Osteocyte (in vitro differentiated cells): ENCODE measurements at places on chromosomes 2 and 18. TPM values are rescaled to one million over a fixed set of nuclear protein-coding genes. Genes with fewer than 3 reads are reported as not detected.

Gene CPLX4
- total RNA-seq: not detected in 2 replicates

Gene FLACC1
- 1.6 and 2.1 TPM in 2 replicates for total RNA-seq

DNA sequence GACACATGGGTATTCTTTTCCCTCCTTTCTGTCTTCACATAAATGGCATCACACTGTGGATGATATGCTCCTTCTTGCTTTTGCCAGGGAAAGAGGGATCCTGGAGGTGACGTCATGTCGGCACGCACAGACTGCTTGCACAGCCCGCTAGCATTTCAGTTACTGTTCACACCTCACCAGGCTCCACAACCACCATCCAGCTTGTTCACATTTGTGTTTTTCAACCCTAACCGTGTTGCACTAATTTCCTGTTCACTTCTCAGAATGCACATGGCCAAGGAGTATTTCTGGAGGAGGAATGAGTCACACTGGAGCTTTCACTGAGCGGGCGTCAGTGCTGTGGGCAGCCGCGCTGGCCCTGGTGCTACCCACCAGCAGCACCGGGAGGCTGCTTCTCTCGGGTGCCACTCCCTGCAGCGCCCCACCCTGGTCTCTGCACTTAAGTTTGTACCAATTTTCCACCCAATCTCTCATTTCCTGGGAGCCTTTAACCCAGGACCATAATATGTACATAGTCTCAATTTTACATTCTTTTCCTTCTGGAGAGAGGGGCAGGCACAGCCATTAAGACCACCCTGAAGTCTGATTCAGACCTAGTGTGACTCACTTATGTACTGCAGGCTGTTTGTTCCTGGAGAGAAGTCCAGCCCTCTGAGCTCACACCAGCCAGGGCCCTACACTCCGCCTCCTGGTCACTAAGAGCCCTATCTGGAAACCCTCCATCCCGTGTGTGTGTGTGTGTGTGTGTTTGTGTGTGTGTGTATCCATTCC is 65.1 kb downstream of the MBP start:
- no peak for DNase-seq
- H3K27me3 ChIP-seq: no peaks in the 10 kb centered on the region
- peaks cover 2% of the 10 kb centered on the region for H3K36me3 ChIP-seq
- H3K27ac ChIP-seq: peak overlapping the region; percentile 94
- peak overlapping the region; percentile 11 for H3K4me3 ChIP-seq

GRCh38 chr2:223779877-223780276 is 57.5 kb downstream of the AP1S3 start:
- H3K4me1 ChIP-seq: no peaks in the 10 kb centered on the region
- no peak overlapping the region for H3K27ac ChIP-seq
- no peak for DNase-seq
- H3K4me3 ChIP-seq: no peak overlapping the region
- no peaks in the 10 kb centered on the region for H3K27me3 ChIP-seq
- peaks cover 5% of the 10 kb centered on the region for H3K36me3 ChIP-seq

DNA sequence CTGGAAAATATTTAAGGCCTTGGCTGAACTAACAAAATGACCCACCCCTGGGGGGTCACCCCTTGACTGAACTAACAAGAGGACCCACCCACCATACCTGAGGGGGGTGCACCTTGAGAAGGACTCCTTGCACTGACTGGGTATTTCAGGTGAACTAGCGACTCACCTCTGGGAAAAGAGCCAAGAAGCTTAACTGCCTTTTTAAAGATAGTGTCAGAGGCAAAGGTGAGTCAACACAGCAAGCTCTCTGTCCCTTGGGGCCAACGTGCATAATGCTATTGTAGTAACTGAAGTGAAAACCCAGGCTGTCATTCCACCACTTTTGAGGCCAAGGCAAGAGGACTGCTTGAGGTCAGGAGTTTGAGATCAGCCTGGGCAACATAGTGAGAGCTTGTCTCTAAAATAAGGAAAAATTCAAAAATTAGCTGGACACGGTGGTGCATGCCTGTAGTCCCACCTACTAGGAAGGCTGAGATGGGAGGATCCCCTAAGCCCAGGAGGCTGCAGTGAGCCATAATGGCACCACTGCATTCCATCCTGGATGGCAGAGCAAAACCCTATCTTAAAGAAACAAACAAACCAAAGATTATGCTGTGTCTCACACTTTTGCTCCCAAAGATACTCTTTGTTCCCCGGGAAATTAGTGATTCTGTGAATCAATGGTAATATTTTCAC is 36.4 kb upstream of the ZCCHC2 start:
- peaks cover 31% of the 10 kb centered on the region for H3K27me3 ChIP-seq
- DNase-seq: no peak
- H3K27ac ChIP-seq: no peak overlapping the region
- peaks cover 6% of the 10 kb centered on the region for H3K4me1 ChIP-seq
